ENCODE measurements at places on chromosomes 7 and 10.

DNA sequence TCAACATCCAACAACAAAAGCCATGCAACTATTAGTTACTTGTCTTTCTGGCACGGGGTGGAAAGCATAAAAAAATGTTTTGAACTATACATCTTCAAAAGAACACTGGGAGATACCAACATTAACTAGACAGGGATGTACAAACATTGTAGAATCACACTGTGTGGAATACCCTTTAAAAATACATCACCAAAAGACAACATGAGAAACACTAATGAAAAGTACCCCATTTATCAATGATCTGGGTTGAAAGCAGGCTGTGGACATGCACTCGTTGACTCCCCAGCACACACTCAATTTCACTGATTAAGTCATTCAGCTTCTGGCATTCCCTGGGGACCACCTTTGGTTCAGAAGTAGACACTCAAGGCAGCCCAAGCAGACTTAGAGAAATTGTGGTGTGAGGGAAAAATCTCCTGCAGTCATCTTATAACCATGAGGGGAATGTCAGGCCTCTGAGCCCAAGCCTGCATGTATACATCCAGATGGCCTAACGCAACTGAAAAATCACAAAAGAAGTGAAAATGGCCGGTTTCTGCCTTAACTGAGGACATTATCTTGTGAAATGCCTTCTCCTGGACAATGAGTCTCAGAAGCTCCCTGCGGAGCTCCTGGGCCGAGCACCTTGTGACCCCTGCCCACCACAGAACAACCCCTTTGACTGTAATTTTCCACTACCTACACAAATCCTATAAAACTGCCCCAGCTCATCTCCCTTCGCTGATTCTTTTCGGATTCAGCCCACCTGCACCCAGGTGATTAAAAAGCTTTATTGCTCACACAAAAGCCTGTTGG lies 53.0 kb downstream of the CACUL1 start:
- H3K36me3 ChIP-seq: peaks cover 4% of the 10 kb centered on the region
- peaks cover 13% of the 10 kb centered on the region for H3K4me1 ChIP-seq
- no peaks in the 10 kb centered on the region for H3K27me3 ChIP-seq
- H3K27ac ChIP-seq: no peak overlapping the region
- peak; percentile 24 for DNase-seq
- H3K4me3 ChIP-seq: no peak overlapping the region

GRCh38 chr7:116441534-116441933 lies 58.0 kb upstream of the CAV2 start:
- H3K36me3 ChIP-seq: no peaks in the 10 kb centered on the region
- H3K4me3 ChIP-seq: no peak overlapping the region
- peaks cover 1% of the 10 kb centered on the region for H3K4me1 ChIP-seq
- no peak overlapping the region for H3K27ac ChIP-seq
- no peaks in the 10 kb centered on the region for H3K27me3 ChIP-seq

DNA sequence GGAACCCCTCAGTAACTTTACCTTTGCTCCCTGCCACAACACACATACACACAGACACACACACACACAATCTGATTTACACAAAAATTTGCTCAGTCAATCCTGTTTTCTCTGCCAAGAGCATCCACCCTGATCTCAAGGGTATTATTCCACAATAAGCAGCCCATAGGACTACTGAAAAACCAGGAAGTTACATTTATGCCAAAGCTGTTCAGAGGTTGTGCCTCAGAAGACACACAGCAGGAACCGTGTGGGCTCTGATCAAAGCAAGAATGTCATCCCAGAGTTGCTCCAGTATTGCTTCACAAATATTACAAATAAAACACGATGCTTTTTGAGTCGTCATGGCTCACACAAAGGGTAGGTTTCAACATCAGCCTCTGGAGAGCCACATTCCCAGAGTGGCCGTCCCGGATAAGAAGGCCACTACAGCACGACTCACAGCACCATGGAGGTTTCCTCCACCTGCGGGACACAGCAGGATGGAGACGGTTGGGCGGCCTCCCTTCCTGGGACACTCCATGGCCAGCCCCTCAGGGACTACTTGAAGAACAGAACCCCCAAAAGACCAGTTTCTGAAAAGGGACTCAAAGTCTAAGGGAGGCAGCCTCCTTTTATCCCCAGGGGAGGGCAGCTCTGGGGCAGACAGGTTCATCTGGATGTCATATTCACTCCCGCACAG lies 1.6 kb downstream of the AIFM2 start:
- H3K4me3 ChIP-seq: no peak overlapping the region
- H3K27me3 ChIP-seq: peaks cover 17% of the 10 kb centered on the region
- H3K36me3 ChIP-seq: no peaks in the 10 kb centered on the region

GRCh38 chr7:92657391-92657790 lies 67.2 kb upstream of the FAM133B start:
- no peak overlapping the region for H3K27ac ChIP-seq
- DNase-seq: no peak
- H3K4me1 ChIP-seq: peaks cover 6% of the 10 kb centered on the region
- H3K27me3 ChIP-seq: no peaks in the 10 kb centered on the region
- no peaks in the 10 kb centered on the region for H3K36me3 ChIP-seq

DNA sequence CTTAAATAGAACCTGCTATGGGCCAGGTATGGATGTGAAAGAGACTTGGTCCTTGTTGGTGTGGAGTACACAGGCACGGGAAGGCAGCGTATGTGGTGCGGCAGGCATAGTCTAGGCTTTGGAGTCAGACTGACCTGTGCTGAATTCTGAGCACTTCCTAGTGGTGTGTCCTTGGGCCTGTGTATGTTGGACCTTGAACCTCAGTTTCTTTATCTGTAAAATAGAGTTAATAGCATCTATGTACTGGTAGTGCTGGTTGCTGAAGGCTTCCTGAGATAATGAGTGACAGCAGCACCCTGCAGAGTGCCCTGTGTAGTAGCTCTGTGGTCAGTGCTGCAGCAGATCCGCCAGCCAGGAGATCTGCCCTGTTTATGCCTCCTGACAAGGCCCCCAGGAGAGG lies 5.3 kb upstream of the SFRP5 start:
- no peak for DNase-seq
- H3K27me3 ChIP-seq: peaks cover 13% of the 10 kb centered on the region
- no peak overlapping the region for H3K4me3 ChIP-seq
- no peaks in the 10 kb centered on the region for H3K4me1 ChIP-seq
- no peak overlapping the region for H3K27ac ChIP-seq

DNA sequence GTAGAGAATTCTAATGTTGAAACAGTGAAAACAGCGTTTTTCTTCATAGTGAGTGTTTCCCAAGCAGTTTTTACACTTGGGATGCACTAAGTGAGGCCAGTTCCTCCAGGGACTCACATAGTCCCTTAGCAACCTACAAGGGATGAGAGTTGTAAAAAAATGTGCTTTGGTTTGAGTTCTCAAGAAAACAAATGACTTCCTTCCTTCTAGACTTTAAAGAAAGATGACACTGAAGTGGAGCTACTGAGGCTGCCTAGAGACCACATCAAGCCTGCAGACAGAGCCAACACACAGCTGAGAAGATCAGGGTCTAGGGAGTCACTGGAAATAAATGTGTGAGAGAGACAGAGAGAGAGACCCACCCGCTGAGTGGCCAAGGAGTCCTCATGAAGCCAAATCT lies 264.4 kb downstream of the TNS3 start:
- no peak overlapping the region for H3K27ac ChIP-seq
- DNase-seq: no peak
- H3K4me1 ChIP-seq: peaks cover 7% of the 10 kb centered on the region
- no peak overlapping the region for H3K4me3 ChIP-seq

All from glutamatergic neuron (in vitro differentiated cells).